ENCODE measurements at places on chromosomes 5 and 9.

- peak; percentile 33 for DNase-seq
These were observed 422.7 kb downstream of the TLE1 start for GRCh38 chr9:81266674-81267073.

DNA sequence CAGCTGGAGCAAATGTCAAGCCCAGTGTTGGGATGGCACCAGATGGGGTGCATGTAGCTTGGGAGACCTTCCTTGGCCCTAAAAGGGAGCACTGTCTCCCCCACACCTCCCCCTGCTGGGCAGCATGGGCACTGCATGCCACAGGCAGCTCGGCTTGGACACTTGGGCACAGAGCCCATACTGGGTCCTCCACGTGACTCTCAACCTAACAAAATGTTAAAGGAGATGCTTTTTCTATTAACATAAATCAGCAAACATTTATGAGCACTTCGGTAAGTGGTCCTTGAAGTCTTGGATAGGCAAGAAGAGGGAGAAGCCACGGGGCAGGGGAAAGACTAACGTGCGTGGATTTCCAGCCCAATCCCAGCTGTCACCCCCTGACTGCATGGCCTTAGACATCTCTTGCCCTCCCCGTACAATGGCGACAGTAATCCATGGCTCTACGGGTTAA, 23.9 kb upstream of the MAPK9 start:
- DNase-seq, result peak; percentile 49

DNA sequence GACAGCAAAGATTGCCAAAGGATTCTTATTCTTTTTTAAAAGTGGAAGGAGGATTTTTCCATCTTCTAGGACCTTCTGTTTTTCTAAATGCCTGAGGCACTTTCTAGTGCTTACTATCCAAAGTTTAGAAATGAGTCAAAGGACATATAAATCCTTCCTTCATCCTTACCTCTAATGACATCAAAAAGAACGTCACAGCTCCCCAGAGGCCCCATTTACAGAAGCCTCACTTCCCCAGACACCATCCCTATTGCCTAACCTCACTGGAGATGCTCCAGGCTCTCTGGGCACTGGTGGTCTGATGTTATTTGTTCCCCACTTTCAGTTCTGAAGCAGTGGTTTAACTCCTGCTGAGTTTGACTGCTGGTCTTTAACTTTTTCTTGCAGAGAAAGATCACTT, 504.3 kb downstream of the AGTPBP1 start:
- DNase-seq, result peak; percentile 52

- DNase-seq, result no peak
These were observed 334.2 kb upstream of the SLC30A5 start for GRCh38 chr5:68759593-68759992.

GRCh38 chr5:1370006-1370405, 25.1 kb upstream of the CLPTM1L start:
- DNase-seq, result no peak

DNA sequence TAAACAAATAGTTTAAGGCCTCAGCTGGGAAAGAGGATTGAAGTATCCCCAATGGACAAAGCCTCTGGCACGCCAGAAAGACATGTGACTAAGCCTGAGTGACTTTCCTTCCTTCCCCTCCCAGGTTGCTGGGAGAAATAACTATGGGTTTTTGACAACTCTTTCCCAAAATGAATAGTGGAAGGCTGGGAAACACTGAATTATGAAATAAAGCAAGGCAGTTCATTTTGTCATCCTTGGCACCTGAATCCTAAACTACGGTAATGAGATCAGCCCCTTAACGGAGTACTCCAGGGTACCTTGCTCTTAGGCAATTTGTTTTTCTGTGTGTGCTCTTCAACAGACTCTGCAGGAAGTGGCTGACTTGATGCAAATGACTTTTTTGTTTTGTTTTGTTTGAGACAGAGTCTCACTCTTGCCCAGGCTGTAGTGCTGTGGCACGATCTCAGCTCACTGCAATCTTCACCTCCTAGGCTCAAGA, 75.2 kb downstream of the LMNB1 start:
- DNase-seq, result no peak

All from astrocyte of the spinal cord (primary cell).